Activated CD4-positive, alpha-beta T cell treated with anti-CD3 and anti-CD28 coated beads, Interleukin-2, Interleukin-4, amounts not matched to agents 100 ng/mL and 50 ng/mL, durations not matched to agents 16 hours and 8 hours (primary cell): ENCODE measurements at places on chromosomes 7 and 10.

- no peak for DNase-seq
Observed at GRCh38 chr7:79471699-79472098, 18.2 kb upstream of the MAGI2 start.

- no peak for DNase-seq
Observed at GRCh38 chr7:30937416-30937815, 25.8 kb downstream of the AQP1 start.

DNA sequence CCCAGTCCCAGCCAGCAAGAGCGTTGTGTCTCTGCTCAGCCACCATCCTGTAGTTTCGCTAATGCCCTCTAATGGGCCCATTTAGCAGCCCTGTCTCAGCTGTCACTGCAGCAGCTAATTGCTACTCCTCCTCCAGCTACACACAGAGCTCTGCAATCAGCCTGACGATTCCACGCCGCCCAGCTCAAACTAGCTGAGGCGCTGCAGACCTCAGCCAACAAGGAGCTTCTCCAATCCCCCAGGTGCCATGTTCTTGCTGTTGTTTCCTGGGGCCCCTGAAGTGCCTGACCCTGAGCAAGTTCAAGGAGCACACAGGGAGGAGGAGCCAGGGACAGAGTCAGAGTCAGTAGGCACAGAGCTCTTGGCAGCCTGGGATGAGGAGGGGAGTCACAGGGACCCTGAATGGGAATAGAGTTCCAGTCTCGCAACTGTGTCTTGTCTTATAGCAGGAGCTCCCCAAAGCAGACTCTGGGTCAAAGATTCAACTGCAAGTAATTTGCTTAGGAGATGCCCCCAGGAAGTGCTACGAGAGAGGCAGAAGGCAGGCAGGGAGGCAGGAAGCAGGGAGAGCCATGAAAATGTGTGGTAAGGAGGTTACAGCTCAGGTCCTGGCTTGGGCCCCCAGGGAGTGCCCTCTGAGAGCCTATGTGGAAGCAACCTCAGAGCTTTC, 135.8 kb upstream of the UNC5B start:
- DNase-seq = no peak

DNA sequence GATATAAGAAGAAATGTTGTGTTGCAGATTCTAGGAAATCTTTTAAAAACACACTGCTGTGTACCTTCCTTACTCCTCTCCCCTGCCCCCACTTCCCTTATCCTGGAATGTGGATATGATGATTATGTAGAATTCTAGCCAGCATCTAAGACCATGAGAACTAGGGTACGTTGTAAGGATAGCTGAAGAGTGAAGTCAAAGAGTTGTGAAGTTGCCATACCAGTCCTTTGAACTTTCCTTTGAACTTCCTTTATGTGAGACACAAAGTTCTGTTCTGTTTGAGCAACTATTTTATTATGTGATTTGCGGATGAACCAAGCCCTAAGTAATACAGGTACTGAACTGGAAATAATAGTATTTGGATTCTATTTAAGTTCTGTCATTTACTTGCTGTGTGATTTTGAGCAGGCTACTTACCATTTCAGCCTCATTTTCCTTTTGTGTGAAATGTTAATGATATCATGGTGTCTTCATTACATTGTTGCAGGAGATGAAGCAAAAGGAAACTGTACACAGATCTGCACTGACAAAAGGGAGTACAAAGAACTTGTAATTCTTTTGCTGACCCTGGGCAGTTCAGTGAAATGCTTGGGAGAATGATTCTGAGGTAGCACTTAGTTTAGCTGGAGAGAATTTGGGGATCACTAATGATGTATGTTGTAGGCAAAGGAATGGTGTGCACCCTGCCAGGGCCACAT, 31.4 kb downstream of the RPA3 start:
- DNase-seq = no peak

- DNase-seq = no peak
Observed at GRCh38 chr10:13693783-13694700, 107.3 kb downstream of the PRPF18 start.

GRCh38 chr10:4730998-4731397, 95.0 kb upstream of the AKR1E2 start:
- DNase-seq = no peak

GRCh38 chr7:92778972-92779371, 57.4 kb downstream of the CDK6 start:
- DNase-seq = no peak

DNA sequence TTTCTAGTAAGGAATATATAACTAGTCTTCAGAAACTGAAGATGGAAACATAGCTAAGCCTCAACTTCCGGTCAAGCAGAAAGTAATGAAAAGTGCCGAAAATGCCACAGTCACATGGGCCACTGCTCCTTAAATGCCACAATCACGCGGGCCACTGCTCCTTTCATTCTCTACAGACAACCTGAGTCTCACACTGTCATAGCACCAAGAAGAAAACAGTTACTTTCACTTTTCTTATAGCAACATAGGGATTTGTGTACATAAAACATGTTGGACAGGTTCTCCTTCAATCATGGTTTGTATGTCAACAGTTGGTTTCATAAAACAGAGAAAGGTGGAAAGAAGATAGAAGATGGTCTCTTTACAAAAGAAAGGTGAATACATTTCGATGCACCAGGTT, 48.6 kb upstream of the NOBOX start:
- no peak for DNase-seq

DNA sequence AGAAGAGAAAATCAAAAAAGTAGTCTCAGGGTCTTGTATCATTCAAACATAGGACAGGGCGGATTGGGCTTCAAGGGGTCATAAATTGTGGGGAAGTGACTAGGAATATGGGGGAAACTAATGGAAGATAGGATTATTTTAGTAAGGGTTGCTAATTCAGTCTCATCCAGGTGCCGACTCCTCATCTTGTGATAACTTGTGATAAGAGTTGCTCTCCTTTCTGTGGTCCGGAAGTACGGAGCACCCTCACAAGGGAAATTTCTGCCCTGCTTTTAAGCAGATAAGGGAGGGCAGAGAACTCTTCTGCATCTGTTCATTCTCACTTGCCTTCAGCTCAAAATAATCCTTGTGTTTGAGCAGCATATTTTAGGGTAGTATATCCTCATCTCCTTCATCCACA, 436.4 kb upstream of the LRGUK start:
- no peak for DNase-seq

DNA sequence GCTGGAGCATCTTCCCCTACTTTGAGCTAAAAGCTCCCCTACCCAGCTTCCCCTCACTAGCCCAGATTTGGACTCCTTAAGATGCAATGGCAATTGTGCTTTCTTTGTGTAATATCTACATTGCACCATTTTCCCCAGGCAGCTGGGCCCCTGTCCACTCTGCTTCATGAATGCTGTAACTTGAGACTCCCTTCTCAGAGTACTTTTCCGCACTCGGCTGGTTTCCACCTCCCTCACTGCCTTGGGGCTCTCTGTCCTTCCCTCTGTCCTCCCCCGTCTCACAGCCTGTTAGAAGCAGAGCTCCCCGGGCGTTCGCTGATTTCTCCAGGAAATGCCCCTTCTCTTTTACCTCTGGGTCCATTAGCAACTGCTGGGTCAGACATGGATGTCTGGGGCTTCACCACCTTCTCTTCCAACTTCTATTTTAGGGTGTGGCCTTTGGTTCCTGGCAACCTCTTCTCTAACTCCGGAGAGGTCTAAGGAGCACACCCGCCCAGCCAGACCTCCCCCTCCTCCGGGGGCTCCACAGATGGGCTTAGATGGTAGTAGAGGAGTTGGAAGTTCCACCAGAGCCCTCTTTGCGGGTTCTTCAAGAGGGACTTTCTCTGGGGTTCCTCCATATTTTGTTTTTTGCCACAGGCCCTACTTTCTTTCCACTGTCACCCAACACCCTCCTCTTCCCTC, 2.9 kb upstream of the TMEM72 start:
- DNase-seq = no peak

GRCh38 chr10:97072851-97073665, 112.7 kb downstream of the SLIT1 start:
- peak; percentile 85 for DNase-seq
